ENCODE measurements at places on chromosomes 5 and 9.

DNA sequence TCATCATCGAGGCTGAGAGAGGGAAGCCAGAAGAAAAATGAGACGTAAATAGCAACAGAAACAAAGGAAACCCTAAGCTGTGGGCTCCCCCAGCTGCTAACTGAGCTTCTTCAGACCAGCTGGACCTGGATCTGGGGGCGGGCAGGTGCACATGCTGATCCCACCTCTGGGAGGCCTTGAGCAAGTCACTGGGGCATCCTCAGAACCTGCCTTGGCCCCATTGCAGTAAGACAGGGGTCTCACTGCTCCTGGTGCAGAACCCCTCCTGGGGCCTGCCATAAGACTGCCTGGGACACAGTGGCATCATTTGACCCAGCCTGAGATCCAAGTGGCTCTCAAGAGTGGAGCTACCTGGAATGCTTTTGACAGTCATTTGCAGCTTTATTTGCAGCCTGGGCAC is 77.4 kb downstream of the PHF2 start:
- DNase-seq, result no peak

DNA sequence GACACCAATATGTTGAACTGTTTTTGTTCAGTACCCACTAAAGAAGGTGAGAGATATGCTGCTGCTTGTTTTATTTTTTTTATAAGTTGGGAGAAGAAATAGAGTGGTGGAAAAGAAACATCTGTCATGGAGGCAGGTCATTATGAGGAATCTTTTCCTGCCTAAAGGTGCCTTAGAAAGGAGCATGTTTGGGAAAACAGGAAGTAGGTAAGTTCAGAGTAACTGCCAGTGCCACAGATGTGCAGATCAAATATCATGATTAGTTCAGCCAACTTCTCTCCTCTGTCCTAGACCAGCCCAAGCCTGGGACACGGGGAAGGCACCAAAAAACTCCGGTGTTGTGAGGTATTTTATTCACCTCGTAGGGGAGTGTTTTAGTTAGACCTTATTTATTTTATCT is 144.2 kb downstream of the MAN2A1 start:
- no peak for DNase-seq

DNA sequence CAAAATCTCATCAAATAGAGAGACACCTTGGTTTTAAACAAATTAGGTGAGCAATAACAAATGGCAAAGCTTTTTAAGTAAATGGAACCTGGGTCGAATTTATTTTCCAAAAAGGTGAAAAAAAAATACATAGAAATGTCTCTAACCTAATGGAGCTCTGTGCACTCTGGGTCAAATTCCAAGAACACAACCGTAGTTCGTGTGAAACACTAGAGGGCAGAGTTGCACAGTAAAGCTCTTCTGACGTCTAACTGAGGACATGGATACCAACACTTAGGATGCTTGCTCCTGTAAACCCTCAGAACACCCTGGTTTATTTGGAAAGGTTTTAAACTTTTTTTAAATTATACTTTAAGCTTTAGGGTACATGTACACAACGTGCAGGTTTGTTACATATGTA is 18.9 kb downstream of the MARCHF11 start:
- no peak for DNase-seq

- no peak for DNase-seq
These were observed 78.1 kb downstream of the DAP start for GRCh38 chr5:10682801-10683525.

GRCh38 chr5:60101573-60101972 is 208.0 kb upstream of the PDE4D start:
- DNase-seq, result no peak

DNA sequence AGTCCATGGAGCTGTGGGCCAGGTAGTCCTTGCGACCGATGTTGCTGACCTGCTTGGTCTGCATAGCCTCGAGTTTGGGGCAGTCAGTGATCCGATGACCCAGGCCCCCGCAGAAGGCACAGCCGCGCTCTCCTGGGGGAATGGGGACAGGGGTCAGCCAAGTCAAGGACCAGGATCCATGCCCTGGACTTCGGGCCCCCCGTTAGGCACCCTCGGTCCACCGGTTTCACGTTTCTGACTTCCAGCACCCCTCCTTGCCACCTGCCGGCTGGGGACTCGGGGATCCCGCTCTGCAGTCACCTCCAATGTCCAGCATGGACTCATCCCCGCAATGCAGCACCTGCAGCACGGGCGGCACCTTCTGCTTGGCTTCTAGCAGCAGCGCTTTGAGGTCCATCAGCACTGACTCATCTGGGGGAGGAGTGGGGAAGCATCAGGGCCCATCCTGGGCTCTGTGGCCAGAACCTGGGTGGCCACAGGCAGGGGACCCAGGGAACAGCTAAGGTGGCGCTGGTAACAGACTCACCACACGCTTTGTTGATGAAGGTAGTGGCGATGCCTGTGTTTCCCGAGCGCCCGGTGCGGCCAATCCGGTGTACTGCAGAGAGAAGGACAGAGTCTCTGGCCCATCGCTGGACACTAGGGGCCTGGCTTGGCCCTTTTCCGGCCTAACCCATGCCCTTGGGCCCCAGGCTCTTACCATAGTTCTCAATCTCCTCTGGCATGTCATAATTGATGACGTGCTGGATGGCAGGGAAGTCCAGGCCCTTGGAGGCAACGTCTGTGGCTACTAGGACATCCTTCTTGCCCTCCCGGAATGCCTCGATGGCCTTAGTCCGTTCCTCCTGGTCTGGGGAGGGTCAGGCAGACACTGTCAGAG is 2.4 kb upstream of the DOK3 start:
- no peak for DNase-seq

GRCh38 chr5:178526773-178527457 is 63.3 kb downstream of the COL23A1 start:
- no peak for DNase-seq

DNA sequence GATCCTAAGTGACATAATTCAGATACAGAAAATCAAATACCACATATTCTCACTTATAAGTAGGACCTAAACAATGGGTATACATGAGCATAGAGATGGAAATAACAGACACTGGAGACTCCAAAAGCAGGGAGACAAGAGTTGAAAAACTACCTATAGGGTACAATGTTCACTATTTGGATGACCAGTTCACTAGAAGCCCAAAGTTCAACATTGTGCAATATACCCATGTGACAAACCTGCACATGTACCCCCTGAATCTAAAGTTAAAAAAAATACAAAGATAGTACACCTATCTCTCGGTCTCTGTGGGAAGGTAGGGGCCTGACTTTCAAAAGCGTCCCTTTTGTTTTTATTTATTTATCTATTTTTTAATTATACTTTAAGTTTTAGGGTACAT is 11.7 kb upstream of the OR1N1 start:
- DNase-seq, result no peak

DNA sequence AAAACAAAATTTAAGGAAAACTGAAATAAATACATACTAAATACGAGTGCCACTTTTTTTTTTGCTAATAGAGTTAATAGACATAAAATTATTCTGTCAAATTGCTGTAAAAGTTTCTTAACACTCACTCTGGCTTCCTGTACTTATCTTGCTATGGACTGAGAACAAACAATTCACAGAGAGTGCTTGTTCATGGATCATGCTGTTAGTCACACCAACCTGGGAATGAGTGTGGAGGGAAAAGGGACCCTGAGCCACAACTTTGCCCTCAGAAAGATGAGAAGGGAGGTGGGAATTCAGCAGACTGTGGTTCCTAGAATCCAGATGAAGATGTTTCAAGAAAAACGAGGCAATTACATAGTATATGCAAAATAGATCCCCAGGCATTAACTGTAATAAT is 246.9 kb downstream of the FBXL7 start:
- no peak for DNase-seq

DNA sequence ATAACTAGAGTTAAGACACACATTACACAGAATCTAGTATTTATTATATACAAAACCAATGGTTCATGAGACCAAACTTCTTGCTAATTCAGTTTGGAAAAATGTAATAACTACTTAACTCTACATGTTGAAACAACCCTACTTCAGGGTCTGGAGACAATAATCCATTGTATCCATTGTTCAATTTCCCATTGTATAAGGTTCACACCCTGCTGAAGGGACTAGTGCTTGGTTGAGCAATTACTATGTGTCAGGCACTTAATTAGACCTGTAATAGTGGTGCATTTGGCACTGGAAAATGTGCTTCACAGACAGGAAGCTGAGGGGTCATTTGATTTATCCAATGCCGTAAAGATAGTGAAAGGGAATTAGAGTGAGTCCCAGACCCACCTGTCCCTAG is 114.3 kb upstream of the PAPPA start:
- DNase-seq, result no peak

GRCh38 chr9:336039-336438 is 121.4 kb downstream of the DOCK8 start:
- no peak for DNase-seq

DNA sequence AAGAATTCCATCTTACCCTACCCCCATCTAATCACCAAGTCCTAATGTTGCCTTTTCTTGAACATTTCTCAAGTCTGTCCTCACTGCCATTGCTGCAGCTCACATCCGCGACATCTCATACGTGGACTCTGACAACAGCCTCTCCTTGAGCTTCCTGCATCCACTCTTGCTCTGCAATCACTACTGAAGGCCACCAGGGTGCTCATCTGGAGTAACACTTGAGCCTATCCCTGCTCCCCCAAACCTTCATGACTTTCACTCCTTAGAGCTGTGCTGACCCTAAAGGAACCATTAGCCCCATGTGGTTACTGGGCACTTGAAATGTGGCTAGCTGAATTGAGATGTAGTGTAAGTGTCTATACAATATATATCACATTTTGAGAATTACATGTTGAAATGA is 46.4 kb upstream of the CTXN3 start:
- DNase-seq, result no peak

DNA sequence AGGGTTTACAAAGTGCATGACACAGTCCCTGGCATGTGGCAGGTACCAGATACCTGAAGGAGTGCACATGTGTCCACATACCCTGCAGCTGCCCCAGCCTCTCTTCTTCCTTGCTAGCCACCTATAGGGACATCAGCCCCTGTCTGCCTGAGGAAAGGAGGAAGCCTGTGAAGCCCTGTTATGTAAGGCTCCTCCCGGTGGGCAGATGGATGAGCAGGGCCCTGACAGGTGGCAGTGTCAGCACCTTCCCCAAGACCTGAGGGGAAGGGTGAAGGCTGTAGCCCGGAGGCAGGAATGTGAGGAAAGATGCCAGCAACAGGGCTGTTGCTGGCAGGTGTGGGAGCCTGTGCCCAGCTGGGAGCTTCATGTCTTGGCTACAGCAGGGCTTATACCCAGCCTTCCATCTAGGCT is 21.7 kb downstream of the TCF7 start:
- no peak for DNase-seq

- DNase-seq, result no peak
These were observed 790.1 kb downstream of the TLE1 start for GRCh38 chr9:80899208-80899607.

- no peak for DNase-seq
These were observed 452.1 kb downstream of the TUSC1 start for GRCh38 chr9:25225938-25226760.

DNA sequence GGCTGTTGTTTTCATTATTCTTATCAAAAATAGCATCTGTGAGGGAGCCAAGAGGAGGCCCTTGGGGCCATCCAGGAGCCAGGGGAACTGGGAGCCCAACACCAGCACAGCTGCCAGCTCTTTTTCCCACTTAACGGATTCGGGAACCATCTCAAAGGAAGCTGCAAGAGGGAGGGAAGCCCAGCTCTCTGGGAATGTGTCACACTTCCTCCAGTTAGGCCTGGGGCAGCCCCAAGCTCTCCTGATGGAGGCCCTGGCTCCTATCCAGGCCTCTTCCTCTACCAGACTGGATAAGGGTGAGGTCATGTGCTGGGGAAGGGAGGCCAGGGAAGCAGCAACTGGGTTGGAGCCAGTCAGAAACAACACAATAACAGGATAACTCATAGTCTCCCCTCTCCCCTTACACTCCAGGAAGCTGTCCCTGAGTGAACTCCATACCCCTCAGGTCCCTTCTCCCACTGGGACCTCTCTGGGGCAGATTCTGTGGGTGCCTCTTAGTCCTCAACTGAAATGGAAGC is 12.7 kb downstream of the CSF2 start:
- DNase-seq, result no peak

DNA sequence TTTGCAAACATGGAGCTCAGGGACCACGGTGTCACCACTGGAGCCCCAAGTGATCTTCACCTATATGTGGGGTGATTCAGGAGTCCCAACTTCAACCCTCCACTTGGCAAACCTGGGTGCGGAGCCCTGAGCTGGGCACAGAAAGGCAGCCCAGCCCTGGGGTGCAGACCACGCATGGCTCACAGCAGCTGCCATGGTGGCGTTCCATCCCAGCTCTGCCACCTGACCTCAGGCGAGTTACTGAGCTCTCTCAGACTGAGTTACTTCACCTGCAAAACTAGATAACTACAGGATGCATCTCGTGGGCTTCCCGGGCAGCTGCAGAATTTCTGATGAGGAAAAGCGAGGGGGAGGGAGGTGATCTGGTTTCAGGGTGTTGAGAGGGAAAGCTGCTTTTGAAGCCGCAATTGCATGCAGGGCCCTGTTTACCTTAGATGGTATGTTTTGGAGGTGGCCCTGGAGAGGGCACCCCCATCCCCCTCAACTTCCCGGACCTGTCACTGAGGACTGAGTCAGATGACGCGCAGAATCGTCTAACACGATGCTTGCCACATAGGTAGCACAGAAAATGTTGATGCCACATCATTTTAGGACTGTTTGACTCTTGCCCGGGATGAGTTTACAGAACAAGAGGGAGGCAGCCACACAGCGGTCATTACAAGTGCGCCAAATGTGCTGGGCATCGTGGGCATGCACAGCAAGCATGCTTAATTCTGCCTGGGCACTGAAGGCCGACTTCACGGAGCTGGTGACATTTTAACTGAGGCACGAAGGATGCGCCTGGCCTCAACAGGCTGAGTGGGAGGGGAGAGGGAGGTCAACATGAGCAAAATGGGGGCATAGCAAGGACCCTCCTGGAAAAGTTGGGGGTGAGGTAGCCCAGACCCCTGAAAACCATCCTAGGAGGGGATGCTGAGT is 154.6 kb downstream of the COL23A1 start:
- no peak for DNase-seq

DNA sequence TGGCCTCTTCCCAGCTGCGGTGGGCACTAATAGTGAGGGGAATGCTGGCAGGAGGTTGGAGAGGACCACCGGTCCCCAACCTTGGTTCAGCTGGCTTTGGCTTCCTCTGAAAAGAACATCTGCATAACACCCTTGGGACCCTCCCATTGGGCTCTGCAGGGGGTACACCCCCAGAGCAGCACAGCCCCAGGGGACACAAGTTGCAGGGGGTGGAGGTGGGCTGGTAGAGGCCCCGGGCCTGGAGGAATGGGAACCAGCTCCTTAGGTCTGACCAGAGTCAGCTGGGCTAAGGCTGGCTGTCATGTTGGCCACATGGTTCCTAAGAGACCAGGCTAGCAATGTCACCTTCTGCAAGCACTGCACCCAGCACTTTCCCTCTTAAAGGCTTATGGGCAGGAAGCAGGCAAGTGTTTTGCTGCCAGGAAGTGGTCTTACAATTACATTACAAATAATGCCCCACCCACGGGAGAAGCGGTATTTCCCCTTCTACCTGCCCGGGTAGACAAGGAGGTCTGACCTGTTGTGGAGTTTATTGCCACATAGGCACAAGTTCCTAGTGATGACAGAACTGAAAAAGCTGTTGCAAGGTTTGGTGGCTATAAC is 18.1 kb downstream of the GCNT4 start:
- no peak for DNase-seq

Data from stimulated activated CD4-positive, alpha-beta T cell treated with anti-CD3 and anti-CD28 coated beads, Interleukin-12 subunit alpha, Interleukin-12 subunit beta, amount 100 ng/mL, for 24 hours (primary cell).